ENCODE measurements at places on chromosomes 16 and 17. TPM values are rescaled to one million over a fixed set of nuclear protein-coding genes. Genes with fewer than 3 reads are reported as not detected.

DNA sequence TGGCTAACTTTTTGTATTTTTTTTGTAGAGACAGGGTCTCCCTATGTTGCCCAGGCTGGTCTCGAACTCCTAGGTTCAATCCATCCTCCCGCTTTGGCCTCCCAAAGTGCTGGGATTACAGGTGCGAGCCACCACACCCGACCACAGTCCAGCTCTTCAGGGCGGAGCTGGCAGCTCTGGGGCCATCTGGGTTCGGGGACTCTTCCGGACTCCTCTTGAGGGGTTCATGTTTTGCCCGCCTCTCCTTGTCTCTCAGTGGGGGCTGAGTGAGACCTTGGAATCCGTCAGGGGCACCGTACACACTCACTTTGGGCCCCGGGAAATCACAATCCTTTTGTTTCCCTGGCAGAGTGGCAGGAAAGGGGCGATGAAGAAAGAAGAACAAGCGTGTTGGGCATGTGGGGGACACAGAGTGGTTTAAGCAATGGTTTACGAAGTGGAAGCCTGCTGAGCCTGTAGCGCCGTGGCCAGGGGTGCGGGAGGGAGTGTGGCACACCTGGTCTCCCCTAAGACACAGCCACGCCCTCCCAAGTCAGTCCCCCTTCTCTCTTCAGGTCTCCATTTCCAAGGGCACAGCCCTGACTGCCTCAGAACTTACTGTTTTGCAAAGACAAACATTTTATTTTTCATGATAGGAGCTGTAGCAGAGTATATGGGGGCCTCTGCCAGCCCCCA is 26.1 kb downstream of the TNS4 start:
- H3K27ac ChIP-seq = no peak overlapping the region
- no peak overlapping the region for H3K4me3 ChIP-seq
- H3K27me3 ChIP-seq = no peaks in the 10 kb centered on the region
- H3K36me3 ChIP-seq = no peaks in the 10 kb centered on the region
- peaks cover 33% of the 10 kb centered on the region for H3K4me1 ChIP-seq
- no peak for DNase-seq

DNA sequence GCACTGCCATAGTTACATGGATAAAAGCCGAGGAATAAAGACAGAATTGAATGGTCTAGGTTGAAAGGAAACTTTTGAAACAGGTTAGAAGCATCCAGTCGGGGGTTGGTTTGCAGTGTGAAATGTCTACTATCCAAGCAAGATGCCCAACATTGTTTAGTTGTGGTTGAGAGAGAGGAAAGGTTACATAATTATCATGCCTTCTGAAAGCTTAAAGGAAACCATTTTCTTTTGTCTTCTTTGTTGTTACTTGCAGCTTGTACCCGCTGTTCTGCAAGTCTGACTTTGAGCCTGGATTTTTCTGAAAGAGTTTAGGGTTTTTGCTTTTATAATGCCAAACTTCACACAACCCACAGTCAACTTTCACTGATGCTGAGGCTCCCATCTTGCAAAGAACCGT is 167.9 kb downstream of the AXIN2 start:
- no peaks in the 10 kb centered on the region for H3K27me3 ChIP-seq
- DNase-seq = peak; percentile 30
- H3K27ac ChIP-seq = peak overlapping the region; percentile 37
- H3K4me1 ChIP-seq = no peaks in the 10 kb centered on the region

- peaks cover 7% of the 10 kb centered on the region for H3K4me1 ChIP-seq
- no peaks in the 10 kb centered on the region for H3K27me3 ChIP-seq
- no peak overlapping the region for H3K27ac ChIP-seq
- peaks cover 15% of the 10 kb centered on the region for H3K36me3 ChIP-seq
- no peak for DNase-seq
- H3K4me3 ChIP-seq = no peak overlapping the region
Observed at GRCh38 chr16:4631444-4631843, 6.8 kb downstream of the MGRN1 start.

DNA sequence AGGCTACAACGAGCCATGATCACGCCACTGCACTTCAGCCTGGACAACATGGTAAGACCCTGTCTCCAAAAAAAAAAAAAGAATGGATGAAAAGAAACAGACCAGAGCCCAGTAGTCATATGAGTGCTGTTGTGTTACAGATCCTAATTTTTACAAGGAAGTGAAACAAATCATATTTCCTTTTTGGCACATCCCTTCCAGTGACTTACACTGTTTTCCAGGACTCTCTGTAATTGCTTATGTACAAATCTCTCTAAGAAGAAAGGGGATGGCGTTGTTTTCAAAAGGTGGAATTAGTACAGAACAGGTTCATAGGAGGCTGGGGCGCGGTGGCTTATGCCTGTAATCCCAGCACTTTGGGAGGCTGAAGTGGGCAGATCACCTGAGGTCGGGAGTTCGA is 19.8 kb upstream of the ZNF594 start:
- no peaks in the 10 kb centered on the region for H3K27me3 ChIP-seq
- no peaks in the 10 kb centered on the region for H3K4me1 ChIP-seq
- H3K4me3 ChIP-seq = no peak overlapping the region
- no peak for DNase-seq
- H3K36me3 ChIP-seq = no peaks in the 10 kb centered on the region

- no peak overlapping the region for H3K27ac ChIP-seq
- no peaks in the 10 kb centered on the region for H3K4me1 ChIP-seq
- no peaks in the 10 kb centered on the region for H3K27me3 ChIP-seq
- DNase-seq = no peak
- H3K36me3 ChIP-seq = peaks cover 55% of the 10 kb centered on the region
Observed at GRCh38 chr17:29126268-29126930, 53.8 kb downstream of the MYO18A start.

NATD1 gene
- 7.1 TPM for total RNA-seq

TVP23A gene
- not detected for total RNA-seq

DDX19B gene
- 29.0 TPM for total RNA-seq

Data from naive thymus-derived CD4-positive, alpha-beta T cell (primary cell).